GM19239 (cell line): ENCODE measurements at places on chromosomes 3 and 15.

DNA sequence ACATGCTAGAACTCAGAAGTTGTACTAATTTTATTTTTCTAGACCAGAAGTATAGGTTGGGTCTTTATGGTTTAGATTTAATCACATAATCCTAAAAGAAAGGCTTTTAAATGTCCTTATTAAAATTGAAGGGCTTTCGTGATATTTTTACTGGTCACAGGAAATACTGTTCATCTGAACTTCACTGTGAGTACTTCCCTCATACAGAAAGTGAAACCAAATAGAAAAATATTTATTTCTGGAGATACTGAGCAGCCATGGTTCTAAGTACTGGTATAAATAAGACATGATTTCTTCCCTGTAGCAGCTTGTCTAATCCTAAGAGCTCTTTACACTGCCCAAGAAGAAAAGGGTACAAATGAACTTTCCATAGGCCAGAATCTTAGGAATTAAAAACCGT lies 2.0 kb downstream of the SNRK start:
- DNase-seq, result peak; percentile 31

DNA sequence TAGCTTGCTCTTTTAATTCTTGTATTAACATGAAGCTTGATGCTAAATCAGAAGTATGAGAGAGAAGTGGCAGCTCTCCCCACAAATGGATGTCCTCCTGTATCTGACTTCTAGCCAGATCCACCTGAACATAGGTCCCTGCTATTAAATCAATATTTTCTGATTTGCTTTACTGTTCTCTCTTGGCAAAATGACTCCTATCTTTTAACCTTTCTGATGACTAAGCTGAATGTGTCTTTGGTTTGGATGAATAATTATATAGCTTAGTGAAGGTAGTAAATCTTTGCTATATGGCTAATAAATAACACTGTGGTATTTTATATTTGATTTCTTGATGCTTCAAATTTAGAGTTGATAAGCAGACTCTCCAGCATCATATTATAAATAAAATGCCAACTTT lies 28.3 kb upstream of the ARL14 start:
- no peak for DNase-seq

DNA sequence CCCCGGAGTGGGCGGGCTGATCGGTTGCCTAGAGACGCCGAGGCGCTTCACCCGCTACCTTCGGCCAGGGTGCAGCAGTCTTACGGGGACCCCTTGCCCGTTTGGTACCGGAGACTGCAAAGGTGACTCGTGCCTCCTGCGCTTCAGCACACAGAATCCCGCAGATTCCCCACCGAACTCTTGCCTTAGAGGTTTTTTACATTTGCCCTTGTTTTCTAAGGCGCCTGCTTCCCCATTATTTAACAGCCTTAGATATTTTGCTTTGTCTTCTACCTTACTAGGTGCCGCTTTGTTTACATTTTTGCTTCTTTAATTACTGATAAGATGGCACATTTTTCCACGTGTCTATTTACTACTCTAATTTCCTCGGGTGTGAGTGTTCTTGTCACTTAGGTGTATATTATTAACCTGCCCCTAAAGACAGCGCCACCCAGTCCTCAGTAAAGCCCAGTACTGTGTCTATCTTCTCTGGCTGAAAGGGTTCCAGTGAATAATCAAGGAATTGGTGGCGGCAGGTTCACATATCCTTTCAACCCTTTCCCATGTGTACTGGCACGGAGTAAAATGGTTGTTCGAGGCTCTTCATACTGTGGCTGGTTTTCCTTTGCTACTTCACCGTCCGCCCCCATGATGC lies 573 bp upstream of the CEP152 start:
- DNase-seq, result no peak

DNA sequence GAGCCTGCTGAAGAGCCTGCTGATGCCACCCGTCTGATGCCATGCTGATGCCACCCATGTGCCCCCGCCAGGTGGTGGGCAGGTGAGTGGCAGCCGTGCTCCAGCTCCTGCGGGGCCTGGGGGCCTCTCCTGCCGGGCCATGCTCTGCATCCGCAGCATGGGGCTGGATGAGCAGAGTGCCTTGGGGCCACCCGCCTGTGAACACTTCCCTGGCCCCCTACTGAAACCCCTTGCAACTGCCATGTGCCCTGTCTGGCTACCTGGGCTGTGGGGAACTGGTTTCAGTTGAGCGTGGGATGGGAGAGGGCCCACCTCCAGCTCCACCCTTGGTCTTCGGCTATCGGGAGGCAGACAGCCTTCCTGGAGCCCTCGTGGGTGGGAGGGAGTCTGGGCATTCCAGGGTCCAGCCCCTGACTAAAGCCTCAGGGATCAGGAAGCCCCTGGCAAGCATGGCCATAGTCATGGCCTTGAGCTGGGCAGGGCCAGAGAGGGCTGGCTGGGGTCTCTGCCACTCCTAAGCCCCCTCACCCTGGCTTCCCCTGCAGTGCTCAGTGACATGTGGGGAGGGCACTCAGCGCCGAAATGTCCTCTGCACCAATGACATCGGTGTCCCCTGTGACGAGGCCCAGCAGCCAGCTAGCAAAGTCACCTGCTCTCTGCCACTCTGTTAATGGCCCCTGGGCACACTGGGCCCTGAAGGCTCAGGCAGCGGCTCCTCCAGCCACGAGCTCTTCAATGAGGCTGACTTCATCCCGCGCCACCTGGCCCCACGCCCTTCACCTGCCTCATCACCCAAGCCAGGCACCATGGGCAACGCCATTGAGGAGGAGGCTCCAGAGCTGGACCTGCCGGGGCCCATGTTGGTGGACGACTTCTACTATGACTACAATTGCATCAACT lies 92.2 kb downstream of the TBC1D2B start:
- no peak for DNase-seq

- DNase-seq, result no peak
Observed at GRCh38 chr3:54712539-54712938, 215.3 kb downstream of the LRTM1 start.

DNA sequence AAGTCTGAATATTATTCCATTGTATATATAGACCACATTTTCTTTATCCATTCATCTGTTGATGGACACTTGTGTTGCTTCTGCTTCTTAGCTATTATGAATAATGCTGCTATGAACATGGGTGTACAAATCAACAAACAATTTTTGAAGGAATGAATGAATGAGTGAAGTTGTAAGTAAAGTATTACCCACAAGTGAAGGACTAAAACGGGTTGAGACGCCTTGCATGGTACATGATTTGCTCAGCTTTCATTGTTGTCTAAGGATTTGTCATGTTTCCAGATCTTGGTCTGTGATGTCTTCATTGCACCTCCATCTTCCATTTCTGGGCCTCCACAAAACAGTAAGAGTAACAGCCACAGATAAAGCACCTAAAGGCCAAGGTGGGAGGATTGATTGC lies 20.5 kb downstream of the IFT122 start:
- DNase-seq, result no peak

- DNase-seq, result no peak
Observed at GRCh38 chr3:79844176-79844575, 76.4 kb upstream of the ROBO1 start.

- no peak for DNase-seq
Observed at GRCh38 chr3:98026425-98027084, 8.6 kb downstream of the GABRR3 start.

DNA sequence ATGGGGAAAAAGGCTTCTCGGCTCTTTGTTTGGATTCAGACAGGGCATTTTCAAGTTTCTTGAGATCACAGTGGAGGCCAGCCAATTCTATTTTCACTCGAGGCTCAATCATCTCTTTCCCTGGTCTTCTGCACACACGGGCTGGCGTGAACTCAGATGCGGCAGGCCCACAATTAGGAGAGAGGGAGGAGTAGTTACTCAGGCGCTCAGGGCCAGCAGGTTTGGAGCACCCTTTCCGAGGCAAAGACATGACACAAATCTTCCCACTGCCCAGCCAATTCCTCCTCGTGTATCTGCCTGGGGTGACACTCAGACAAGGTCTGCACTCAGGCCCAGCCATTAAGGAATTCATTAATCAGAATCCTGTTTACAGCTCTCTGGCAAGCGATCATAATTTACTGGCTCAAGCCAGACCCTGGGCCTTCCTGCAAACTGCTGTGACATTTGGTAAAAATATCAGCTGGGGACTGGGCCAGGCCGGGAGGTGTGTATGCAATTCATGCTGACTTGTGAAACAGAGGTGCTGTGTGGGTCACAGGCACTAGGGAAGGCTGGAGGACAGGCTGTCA lies 68.1 kb upstream of the TLE3 start:
- no peak for DNase-seq

DNA sequence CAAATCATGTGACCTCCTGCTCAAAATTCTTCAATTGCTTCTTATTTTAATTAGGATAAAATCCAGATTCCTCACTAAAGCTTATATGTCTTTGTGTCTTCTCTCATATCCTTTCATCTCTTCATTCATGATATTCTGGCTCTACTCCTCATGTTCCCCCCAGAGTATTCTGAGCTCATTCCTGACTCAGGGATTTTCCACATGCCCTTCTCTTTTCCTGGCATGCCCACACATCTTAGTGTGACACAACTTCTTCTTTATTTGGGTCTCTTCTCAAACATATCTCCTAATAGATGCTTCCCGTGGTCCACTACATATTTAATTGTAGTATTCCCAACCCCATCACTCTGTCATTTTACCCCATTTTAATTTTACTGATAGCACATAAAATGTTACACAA lies 15.2 kb upstream of the MBNL1 start:
- DNase-seq, result no peak

- DNase-seq, result peak; percentile 72
Observed at GRCh38 chr15:35078221-35078915, 6.7 kb downstream of the NANOGP8 start.

- DNase-seq, result no peak
Observed at GRCh38 chr3:52473026-52473425, 17.6 kb downstream of the NISCH start.

- no peak for DNase-seq
Observed at GRCh38 chr15:64282701-64283100, 73.3 kb downstream of the CSNK1G1 start.

GRCh38 chr3:121545049-121545573 lies 677 bp downstream of the POLQ start:
- DNase-seq, result no peak

DNA sequence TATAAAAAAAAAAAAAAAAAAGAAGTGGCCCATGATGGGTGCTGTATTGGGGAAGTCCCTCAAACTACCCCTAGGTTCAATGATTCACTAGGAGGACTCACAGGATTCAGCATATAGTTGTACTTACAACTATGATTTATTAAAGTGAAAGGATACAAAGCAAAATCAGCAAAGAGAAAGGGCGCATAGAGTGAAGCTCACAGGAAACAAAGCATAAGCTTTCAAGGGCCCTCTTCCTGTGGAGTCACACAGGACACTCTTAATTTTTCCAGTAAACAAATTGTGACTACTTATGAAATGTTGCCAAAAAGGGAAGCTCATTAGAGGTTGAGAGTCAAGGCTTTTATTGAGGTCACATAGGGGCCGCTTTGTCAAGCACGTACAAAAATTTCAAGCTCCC lies 153.7 kb upstream of the GAP43 start:
- DNase-seq, result no peak

GRCh38 chr3:152621006-152621868 lies 213.7 kb upstream of the P2RY1 start:
- no peak for DNase-seq

DNA sequence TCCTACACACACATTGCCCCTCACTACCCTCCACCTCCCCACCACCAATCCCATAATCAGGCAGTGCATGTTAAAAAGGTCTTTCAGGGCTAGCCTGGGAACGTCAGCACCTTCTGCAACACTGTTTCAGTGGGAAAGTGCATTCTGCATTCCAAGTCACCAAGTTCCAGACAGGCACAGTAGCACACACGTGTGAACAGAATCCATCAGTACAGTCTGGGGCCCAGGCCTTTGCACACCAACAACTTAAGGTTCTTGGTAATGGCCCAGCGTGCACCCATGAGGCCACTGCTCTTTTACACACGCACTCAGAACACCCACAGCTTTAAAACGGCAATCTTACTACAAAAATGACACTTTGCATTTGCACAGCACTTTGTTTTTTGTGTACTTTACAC lies 1.2 kb downstream of the ANXA2 start:
- DNase-seq, result no peak

DNA sequence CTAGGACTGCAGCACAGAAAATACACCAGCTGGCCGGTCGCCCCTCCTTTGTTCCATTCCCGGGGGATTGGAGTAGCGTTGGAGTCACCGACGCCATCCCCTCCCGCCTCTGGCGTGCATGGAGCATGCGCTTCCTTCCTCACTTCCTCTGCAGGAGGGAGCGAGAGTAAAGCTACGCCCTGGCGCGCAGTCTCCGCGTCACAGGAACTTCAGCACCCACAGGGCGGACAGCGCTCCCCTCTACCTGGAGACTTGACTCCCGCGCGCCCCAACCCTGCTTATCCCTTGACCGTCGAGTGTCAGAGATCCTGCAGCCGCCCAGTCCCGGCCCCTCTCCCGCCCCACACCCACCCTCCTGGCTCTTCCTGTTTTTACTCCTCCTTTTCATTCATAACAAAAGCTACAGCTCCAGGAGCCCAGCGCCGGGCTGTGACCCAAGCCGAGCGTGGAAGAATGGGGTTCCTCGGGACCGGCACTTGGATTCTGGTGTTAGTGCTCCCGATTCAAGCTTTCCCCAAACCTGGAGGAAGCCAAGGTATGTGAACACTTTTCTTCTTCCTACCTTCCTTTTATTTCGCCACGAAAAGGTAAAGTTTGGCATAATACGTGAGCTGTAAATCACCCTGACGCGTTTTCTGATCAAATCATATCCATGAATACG lies at the start of gene SCG3:
TSS of gene SCG3 (plus strand) at position 201 of the 661 bp plus-strand sequence. CDS start at position 454, 253 bp downstream.
- DNase-seq, result peak; percentile 12
